ENCODE measurements at places on chromosomes 6 and 20.

DNA sequence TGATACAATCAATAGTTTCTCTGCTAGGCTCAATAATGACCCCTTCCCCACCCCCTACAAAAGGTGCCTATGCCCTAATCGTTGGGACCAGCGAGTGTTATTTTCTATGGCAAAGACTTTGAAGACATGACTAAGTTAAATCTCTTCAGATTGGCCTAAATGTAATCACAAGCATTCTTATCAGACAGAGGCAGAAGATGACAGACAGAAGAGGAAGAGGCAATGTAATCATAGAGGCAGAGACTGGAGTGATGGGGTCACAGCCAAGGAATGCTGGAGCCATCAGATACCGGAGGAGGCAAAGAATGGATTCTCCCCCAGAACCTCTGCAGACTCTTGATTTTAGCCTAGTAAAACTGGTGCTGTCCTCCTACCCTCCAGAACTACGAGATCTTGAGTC lies 159.3 kb downstream of the EDN1 start:
- DNase-seq, result no peak

DNA sequence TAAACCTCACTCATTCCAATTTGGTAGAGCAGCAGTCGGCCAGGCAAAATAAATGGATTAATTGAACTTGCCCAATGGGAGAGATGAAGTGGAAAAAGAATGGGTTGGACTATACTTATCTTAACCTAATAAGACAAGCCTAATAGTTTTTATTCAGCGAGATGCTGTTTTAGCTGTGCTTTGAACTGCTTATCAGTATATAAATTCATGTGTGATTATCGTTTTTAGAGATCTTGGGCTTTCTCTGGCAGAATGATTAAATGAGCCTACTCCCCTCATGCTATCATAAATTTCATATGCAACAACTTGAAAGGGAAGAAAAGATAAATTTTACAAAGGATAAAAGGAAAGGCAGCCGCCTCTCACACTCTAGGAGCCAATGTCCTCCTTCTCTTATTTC lies 59.8 kb downstream of the SNAP25 start:
- no peak for DNase-seq

- no peak for DNase-seq
Observed at GRCh38 chr6:149840345-149841075, 23.6 kb downstream of the LRP11 start.

GRCh38 chr6:11062715-11063114 lies 18.6 kb upstream of the ELOVL2 start:
- DNase-seq, result no peak

DNA sequence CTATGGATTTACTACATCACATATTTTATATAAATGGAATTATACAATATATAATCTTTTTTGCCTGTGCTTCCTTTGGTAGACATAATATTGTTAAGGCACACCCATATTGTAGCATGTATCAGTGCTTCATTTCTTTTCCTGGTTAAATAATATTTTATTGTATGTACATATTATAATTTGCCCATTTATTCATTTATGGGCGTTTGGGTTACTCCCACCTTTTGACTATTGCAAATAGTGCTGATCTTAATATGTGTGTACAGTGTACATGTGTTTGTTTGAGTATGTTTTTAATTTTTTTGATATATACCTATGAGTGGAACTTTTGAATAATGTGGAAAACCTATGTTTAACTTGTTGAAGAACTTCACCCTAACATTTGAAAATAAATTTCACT lies 804.2 kb downstream of the DHX35 start:
- no peak for DNase-seq

DNA sequence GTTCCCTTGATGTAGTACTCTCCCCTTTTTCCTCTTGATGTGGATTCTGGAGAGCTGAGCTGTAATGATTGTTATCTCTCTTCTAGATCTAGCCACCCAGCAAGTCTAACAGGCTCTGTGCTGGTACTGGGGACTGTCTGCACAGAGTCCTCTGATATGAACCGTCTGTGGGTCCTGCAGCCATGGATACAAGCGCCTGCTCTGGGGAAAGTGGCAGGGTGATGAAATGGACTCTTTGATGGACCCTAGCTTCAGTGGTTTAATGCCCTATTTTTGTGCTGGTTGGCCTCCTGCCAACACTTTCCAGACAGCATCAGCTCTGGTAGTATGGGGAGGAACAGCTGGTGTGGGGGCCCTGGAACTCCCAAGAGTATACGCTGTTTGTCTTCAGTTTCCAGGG lies 216.3 kb downstream of the ADGRG6 start:
- DNase-seq, result no peak

DNA sequence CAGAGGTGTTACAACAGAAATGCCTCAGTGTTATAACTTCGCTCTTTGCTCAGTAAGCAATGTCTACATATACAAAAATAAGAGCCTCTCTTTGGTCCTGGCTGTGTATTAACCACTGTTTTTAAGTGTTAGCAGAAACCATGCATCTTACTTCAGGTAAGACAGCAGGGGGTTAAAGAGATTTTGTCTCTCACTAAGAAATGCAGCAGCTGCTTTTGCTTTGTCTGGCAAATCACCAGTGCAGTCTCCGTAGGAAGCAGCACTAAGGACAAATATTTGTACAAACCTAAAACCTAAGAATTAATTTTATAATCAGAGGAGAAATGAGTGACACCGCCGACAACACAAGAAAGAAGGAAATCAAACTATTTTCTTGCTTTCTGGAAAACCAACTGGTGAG lies 758 bp downstream of the SMIM28 start:
- DNase-seq, result no peak

GRCh38 chr6:10429638-10430427 lies 15.0 kb upstream of the TFAP2A start:
- no peak for DNase-seq

- DNase-seq, result peak; percentile 72
Observed at GRCh38 chr6:105994591-105995390, 91.3 kb upstream of the PRDM1 start.

DNA sequence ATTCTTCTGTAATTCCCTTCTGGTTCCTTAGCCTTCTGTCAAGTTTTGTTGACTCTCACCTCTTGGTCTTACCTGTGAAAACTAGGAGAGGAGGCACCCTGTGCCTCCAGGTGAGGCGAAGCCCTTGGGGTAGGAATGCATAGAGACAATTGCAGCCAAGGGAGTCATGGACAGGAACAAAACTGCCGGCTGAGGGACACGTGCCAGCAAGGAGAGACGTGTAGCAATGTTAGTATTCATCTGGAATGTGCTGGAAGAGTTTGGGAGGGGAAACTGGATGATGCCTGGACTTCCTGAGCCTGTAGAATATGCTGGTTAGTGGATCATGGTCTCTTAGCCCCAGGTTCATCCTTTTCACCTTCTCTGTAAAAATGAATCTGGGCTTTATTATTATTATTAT lies 3.9 kb upstream of the TIAM2 start:
- no peak for DNase-seq

- no peak for DNase-seq
Observed at GRCh38 chr6:11226005-11226404, 6.5 kb downstream of the NEDD9 start.

GRCh38 chr6:75997696-75998095 lies 74.8 kb downstream of the IMPG1 start:
- DNase-seq, result no peak

DNA sequence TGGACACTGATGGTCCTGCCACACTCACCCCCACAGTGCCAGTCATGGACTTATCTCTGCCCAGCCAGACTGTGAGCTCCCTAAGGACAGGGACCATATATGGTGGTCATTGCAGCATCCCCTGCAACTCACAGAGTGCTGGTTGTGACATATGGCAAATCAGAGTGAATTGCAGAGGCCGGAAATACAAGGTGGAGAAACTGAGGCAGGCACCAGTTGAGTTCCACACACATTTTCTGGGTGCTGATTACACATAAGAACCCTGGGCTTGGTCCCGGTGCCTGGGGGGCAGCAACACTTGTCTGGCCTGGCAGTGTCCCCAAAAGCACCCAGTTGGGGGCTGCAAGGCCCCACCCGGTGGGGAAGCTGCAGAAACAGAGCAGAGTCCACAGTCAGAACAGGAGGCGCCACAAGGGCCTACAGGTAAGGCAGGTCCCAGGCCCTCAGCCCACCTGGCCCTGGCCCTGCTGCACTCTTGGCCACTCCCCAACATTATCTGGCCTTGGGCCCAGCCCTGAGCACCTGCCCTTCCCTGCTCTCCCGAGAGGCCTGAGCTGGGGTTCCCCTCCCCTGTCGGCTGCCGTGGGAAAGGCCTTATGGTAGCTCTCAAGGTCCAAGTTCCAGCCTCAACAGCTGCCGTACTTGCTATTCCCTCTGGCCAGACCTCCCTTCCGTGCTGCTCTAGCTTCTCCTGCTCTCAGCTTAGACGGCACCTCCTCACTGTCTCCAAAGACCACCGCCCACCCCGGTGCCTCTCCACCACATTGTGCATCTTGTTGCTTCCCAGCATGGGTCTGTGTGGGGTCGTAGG lies 140.8 kb upstream of the PTPN1 start:
- no peak for DNase-seq

GRCh38 chr20:14235355-14235754 lies 102.1 kb downstream of the FLRT3 start:
- no peak for DNase-seq

GRCh38 chr20:38986663-38987062 lies 24.5 kb downstream of the DHX35 start:
- DNase-seq, result no peak

DNA sequence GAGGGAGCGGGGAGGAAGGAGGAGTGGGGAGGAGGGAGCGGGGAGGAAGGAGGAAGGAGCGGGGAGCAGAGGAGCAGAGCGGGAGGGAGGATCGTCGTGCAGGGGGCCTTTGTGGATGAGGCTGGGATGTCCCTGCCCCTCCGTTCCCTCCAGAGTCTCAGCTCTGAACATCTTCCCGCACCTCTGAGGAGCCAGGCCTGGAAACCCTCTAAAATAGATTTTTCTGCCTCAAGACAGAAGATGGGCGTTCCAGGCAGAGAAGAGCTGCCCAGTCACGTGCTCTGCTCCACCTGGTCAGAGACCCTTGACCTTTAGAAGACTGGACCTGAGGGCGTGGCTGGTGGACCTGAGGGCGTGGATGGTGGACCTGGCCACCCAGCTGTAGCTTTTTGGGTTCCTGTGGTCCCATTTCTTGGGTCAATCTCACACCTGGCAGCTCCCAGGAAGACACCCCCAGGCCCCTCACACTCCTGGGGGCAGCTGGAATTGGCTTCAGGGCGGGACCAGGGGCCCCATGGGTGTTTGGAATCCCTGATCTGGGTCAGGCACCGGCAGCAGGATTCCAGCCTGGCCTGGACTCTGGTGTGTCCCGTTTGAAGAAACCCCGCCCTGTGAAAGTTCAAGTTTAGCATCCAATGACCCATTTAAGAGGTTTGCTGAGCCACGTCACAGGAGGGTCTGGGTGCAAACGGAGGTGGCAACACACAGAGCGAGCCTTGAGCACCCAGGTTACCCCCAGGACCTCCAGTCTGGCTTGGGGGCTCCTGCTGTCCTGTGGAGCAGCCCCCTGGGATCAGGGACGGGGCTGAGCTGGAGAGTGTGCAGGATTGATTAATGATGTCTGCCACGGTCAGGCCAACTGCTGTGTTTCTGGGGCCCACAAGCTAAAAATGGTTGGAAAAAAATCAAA lies 96.9 kb upstream of the BHLHE23 start:
- no peak for DNase-seq

DNA sequence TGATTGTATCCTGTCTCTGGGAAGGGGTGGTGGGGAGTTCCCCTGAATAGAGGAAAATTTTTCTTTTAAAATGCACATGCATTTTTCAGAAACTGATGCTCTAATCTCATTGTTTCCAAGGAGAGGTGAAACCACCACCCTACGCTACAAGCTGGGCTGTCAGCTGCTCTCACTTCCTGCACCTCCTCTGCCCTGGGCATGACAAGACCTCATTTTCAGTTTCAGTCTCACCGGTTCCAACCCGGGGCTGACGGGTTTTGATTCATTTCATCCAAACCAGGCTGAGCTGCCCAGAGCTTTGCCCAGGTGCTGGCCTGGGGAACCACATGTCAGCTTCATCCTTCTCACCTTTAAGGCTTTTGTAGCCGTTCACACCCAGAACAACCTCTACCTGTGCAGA lies 99.7 kb downstream of the EYA2 start:
- no peak for DNase-seq

DNA sequence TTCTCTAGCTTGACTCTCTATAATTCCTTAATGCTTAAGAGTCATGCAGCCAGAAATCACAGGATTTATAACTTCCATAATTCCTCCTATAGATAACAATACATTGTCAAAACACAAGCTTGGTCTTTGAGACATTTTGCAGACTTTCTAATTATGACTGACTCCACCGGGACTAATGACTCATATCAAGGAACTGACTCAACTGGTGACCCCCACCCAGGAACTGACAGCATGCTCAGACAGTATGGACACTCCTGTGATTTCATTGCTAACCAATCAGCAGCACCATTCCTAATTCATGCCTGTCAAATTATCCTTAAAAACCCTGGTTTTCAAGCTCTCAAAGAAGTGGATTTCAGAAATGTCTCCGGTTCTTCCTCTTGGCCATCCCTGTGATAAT lies 670.5 kb upstream of the IMPG1 start:
- no peak for DNase-seq

GRCh38 chr20:8305449-8305978 lies 173.4 kb downstream of the PLCB1 start:
- no peak for DNase-seq

DNA sequence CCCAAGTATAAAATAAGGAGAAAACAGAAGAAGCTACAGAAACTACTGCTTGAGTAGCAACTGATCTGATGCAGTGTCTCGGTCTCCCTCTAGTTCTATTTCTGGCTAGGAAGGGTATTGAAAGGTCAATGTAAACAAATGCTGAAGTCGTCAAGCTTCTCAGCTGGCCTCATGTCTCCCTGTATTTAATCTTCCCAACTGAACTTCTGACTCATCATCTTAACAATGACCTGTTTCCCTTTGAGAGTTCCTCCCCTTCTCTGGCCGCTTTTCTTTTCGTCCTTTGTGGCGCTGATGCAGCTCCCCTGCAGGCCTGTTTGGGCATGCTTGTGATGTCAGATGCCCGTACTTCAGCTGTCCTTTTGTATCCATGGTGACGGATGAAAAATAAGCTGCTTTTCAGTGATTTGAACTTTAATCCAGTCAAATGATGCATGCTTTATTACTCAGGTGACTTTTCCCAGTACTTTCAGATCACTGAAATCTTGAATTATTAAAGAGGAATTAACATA lies 7.8 kb upstream of the LCA5 start:
- DNase-seq, result peak; percentile 97

GRCh38 chr20:63360850-63361518 lies at the start of gene CHRNA4:
Gene CHRNA4 (minus strand): TSS chr20:63361349. CDS start chr20:63361165, 184 bp downstream.
- DNase-seq, result no peak

GRCh38 chr6:11231564-11232192 lies 790 bp downstream of the NEDD9 start:
- DNase-seq, result no peak

GRCh38 chr6:147715035-147715434 lies 206.5 kb downstream of the SAMD5 start:
- DNase-seq, result no peak

- DNase-seq, result no peak
Observed at GRCh38 chr20:64244870-64245603, 10.5 kb upstream of the PCMTD2 start.

GRCh38 chr6:13407709-13408695 lies 79.4 kb downstream of the GFOD1 start:
- DNase-seq, result peak; percentile 21

- DNase-seq, result no peak
Observed at GRCh38 chr20:24778585-24779031, 170.5 kb upstream of the CST7 start.

- DNase-seq, result no peak
Observed at GRCh38 chr6:52515219-52515960, 61.5 kb downstream of the TRAM2 start.
